ENCODE measurements at places on chromosomes 5 and 9.

DNA sequence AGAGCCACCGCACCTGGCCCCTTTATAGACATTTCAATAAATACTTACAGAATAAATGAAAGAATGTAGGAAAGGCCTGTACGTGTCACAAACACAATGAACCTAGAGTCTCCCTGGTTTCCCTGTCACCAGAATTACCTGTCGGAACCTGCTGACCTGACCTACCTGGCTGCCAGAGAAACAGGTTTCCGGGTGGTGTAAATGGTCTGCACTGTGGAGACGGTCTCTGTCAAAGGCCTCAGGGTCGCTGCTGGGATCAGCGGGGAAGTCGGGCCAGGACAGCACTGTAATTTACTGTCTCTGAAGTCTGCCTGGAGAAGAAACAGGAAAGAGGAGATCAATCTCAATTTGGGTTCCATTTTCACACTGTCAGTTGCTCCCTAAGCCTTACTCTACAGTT is 9.3 kb upstream of the FRRS1L start:
- no peak for DNase-seq

GRCh38 chr5:94524841-94525697 is 93.3 kb downstream of the KIAA0825 start:
- no peak for DNase-seq

DNA sequence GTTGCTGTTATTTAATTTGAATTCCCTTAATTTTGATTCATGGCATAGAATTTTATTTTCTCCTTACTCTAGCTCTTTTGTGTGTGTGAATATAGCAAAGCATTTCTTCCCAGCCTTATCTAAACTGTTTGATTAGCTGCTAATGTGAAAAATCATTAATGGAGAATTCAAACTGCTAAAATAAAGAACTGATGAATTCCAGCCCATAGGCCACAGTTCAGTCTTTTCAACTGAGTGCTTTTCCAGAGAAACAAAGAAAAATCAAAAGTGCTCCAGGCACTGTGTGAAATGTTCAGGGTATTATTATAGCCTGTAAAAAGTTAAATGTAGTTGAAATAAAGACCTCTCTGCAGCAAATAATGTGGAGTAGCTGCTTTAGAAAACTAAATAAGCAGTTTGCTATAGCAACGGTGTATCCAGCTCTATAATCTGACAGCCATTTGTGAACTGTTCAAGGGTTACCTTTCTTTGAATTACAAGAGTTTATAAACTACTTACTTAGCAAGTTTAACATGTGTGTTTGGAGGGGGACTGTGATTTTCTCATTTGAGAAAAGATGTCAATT is 123.8 kb downstream of the GIN1 start:
- no peak for DNase-seq

GRCh38 chr9:86020731-86021130 is 78.6 kb downstream of the GOLM1 start:
- no peak for DNase-seq

- no peak for DNase-seq
Observed at GRCh38 chr9:117821954-117822353, 117.8 kb downstream of the TLR4 start.

- DNase-seq = no peak
Observed at GRCh38 chr5:143177263-143177983, 226.1 kb downstream of the NR3C1 start.

- no peak for DNase-seq
Observed at GRCh38 chr9:92605224-92605623, 64.7 kb downstream of the IPPK start.

GRCh38 chr9:129682381-129682780 is 16.9 kb downstream of the PRRX2 start:
- no peak for DNase-seq

DNA sequence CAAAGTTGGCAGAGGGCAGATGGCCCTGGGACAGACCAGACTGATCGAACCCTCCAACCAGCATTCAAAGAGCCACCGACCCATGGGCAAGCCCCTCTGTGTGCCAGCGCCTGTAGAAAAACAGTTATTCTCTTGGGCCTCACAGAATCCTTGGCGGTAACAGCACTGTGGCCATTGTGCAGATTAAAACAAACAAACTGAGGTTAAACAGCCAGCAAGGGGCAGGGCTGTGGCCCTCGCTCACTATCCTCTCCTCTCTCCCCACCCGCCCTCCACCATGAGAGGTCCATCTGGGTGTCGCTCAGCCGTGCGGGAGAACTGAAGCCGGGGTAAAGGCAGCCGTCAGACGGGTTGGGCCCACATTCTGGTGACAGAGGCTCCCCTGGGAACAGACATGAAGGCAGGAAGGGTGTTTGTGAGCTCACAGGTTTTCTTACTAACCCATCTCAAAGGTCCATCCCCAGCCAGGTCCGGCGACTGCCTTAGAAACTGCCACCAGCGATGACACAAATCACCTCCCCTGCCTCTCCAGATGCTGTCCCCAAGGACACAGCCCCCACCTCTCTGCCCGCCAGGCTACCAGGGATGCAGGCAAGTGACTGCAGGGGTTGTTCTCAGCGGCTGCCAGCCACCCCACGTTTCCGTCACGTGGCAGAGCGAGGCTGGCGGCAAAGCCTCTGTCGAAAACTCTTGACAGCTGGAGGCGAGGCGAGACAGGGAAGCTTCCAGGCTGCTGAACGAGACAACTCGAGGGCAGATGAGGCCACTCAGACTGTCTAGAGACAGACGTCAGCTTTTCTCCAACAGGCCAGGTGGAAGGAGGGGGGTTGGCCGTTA is 75.8 kb upstream of the SARDH start:
- no peak for DNase-seq

DNA sequence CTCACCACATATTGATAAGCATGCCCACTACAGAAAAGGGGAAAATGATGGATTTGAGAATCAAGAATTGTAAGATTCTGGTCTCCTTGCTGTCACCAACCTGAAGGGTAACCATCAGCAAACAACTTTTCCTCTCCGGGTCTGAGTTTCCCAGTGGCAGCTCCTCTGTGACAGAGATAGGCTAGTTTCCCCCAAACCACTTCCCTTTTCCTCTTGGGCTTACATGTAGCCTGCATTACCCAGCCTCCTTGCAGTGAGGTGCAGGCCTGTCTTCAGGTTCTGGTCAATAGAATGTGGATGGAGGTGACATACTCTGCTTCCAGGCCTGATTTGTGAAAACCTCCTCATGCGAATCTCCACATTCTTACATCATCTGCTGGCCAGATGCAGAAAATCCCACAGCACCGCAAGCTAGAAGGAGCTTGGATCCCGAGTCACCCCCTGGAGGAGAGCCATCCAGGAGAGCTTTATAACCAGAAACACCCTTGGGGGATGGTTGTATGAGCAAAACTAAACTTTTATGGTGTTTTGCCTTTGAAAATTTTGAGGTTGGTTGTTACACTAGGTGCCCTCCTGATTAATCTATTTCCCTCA is 206.1 kb downstream of the RGS3 start:
- no peak for DNase-seq

DNA sequence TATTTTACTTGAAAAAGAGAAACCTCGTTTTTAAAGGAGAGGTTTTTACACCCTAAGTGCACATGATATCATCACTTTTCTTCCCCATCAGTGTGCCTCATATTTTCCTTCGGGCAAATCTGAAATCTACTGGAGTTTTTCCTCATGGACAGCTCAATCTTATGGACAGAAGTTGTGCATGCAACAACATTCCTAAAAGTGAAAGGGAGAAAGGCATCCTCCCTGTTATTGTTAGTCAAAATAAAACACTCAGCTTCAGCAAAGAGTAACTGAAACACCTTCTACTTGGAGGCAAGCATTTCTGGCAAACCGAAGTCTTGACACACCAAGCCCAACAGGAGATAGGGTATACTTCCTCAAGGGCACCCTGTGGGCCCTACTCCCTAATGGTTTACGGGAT is 217.9 kb downstream of the BNC2 start:
- DNase-seq = no peak

- DNase-seq = no peak
Observed at GRCh38 chr9:90807006-90807405, 5.4 kb downstream of the SYK start.

DNA sequence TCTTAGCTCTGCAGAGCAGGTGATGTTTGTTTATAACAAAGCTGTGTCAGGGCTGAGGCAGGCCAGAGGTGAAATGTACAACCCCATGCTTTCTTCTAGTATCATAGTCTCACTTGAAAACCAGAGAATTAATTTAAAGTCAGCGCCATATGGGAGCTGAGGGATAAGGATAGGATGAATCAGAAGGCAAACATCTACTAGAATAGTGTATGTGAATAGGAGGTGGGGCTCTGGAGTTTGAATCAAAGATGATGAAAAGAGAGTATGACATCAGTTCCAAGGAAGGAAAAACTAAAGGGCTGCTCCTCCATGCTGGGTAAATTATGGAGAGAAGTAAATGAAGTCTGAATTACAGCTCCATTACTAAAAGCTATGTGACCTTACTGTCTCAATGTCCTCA is 441.5 kb downstream of the RASEF start:
- DNase-seq = no peak

GRCh38 chr9:76605321-76605900 is 146.4 kb downstream of the GCNT1 start:
- no peak for DNase-seq

GRCh38 chr9:28212979-28213378 is 639.7 kb upstream of the C9orf72 start:
- DNase-seq = no peak

DNA sequence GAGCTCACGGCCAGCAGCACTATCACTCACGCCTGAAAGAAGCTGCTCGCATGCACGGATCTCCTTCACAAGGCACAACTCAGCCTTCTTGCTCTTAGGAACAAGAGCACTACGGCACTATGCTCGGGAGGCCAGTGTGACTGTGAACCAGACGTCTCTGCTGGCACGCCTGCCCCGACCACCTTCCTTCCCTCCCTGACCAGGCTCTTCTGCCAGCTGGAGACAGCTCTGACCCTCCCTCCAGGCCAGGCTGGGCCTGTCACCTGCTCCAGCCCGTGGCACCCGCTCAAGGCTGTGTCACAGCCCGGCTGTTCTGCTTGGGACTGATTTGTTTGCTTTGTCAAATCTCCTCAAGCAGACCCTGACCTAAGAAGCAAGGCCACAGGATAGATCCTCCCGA is 7.0 kb downstream of the TBC1D9B start:
- no peak for DNase-seq

GRCh38 chr5:78647351-78647818 is 1.2 kb downstream of the LHFPL2 start:
- no peak for DNase-seq

DNA sequence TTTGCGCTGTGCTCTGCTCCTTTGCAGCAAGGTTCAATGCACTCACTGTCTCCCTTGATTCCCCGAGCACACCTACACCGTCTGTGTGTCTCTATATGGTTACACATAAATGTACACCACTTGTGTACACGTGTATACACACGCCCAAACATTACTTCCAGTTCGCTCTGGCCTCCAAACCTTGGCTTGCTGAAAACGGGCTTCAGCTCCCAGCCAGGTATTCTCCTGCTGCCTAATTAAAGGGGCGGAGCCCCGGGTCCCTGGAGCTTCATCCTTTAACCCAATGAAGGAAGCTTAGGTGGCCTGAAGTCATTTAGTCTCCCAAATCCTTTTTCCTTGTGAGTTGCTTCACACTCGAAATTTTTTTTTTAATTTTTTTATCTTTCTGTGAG is 4.6 kb downstream of the ISL1 start:
- DNase-seq = no peak

GRCh38 chr9:137255448-137256114 is 454 bp downstream of the NELFB start:
- DNase-seq = no peak

GRCh38 chr9:111016016-111016415 is 22.3 kb downstream of the LPAR1 start:
- no peak for DNase-seq

GRCh38 chr5:150946351-150946905 is 41.6 kb upstream of the ZNF300 start:
- DNase-seq = no peak
